ENCODE measurements at places on chromosomes 5 and 9. TPM values are rescaled to one million over a fixed set of nuclear protein-coding genes. Genes with fewer than 3 reads are reported as not detected.

DNA sequence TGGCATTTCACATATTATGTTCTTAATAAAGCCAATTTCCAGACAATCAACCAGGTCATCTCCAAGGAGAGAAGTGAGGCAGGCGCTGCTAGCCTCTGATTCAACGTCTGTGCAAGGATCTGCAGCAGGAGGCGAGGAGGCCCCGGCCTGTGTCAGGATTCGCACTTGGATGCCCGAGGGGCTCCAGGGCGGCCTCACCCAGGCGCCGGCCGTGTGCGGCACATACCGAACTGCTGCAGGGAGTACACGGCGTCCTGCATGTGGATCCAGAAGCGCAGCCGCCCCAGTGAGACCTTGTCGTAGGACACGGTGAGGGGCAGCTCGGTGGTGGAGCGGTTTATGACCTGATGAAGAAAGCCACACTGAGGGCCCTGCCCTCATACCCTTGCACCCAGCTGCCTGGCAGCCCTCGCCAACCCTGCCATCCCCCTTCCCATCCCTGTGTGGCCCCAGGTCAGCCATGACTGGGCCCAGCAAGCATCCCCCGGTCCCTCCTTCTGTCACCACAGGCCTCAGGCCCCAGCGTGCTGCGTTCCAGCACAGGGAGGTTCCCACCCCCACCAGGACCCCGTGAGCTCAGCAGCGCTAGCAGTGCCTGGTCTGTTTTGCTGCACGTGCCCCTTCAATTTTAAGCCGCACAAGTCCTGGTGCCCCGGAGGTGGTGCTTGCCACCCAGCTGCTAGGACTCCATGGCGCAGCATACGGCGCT is 9.9 kb downstream of the CLPTM1L start:
- no peak for DNase-seq
- H3K4me1 ChIP-seq: no peaks in the 10 kb centered on the region

DNA sequence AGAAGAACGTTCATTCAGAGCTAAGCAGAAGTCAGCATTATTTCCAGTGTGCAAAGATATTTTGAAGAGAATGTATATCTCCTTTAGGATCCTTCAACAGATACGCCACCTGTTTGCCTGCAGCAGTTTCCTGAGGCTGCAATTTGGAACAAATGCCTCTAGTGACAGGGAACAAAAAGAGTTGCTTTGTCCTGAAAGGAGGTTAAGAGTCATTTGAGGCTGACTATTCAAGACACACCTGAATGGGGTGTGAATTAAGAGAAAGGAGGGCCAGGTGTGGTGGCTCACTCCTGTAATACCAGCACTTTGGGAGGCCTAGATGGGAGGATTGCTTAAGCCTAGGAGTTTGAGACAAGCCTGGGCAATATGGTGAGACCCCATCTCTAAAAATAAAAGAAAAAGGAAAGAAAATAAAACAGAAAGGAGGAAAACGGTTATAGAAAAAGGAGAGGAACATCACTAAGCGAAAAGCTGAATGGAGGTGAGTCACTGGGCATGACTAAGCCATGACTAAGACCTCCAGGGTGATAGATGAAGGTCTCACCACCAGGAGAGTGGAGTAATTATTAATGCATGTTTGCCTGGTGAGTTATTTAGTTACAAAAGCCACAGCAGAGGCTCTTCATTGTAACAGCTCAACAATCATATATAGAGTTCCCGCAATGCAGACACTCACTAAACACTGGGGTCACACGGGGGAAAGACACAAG is 255.2 kb upstream of the TNC start:
- H3K4me1 ChIP-seq: no peaks in the 10 kb centered on the region
- no peak overlapping the region for H3K27ac ChIP-seq
- H3K4me3 ChIP-seq: no peak overlapping the region

DNA sequence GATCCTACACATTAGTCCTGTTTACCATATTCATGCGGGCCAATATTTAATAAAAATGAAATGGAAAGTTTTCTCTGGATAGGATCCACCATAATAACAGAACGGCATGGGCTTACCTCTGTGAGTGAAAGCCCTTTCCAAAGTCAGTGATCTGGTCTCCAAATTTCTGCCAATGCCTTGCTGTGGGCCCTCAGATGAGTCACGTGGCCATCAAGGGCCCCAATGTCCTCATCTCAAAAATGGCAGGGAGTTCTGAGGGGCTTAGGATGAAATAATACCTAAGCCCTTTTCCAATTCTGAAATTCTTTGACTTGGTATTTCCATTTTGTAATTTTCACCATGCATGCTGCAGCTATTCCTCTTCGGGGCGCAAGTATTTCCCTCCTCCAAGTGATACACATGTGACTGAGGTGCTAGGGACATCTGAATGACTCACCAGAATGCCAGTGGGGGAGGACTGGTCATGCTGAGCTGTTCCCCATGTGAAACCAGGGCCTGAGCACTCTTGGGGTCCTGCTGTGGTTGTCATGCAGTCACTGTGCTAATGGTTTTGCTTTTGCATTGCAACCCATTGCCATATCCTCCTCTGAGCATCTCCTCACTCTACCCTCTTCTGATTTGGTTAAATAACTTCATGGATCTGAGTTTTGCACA is 35.0 kb downstream of the ITK start:
- no peaks in the 10 kb centered on the region for H3K27me3 ChIP-seq
- no peak for DNase-seq
- peaks cover 44% of the 10 kb centered on the region for H3K4me1 ChIP-seq
- no peak overlapping the region for H3K4me3 ChIP-seq
- no peak overlapping the region for H3K27ac ChIP-seq
- H3K36me3 ChIP-seq: no peaks in the 10 kb centered on the region

DNA sequence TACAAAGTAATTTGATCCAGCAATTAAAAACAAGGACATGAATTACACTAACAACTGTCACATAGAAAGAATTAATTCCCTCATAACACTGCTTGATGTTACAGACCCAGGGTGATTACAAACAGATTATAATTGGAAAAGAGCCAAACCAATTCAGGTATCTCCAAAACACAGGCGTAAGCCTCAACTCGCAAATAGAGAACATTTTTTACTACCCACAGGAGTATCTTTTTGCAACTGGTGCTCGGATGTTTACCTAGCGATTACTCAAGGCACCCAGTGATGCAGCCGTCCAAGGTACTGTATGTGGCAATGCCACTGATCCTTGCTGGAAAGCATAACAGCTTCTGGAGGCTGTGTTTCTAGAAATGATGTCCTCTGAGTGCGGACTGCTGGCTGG is 386.1 kb upstream of the KIF2A start:
- no peaks in the 10 kb centered on the region for H3K27me3 ChIP-seq
- no peak overlapping the region for H3K4me3 ChIP-seq

DNA sequence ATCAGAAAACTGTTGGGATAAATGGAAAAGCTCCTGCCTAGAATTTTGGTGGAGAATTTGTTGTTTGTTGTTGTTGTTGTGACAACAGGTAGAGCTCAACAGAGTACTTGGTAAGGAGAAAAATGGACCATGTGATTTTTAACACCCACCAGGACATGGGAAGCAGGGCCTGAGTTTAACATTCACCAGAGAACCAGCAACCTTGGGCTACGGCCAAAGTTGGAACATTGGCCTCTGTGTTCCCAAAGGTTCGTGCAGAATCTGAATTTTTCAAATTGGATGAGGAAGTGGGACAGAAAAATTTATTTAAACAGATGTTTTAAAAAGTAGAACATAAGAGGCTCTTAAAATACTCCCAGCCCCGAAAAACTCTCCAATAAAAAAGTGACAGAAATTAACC is 127.0 kb downstream of the GNA14 start:
- no peaks in the 10 kb centered on the region for H3K36me3 ChIP-seq
- no peaks in the 10 kb centered on the region for H3K4me1 ChIP-seq
- no peak overlapping the region for H3K27ac ChIP-seq

Gene DMRT3
- not detected for polyA plus RNA-seq

Gene STPG3
- not detected for polyA plus RNA-seq

Gene DIRAS2
- not detected for polyA plus RNA-seq

DNA sequence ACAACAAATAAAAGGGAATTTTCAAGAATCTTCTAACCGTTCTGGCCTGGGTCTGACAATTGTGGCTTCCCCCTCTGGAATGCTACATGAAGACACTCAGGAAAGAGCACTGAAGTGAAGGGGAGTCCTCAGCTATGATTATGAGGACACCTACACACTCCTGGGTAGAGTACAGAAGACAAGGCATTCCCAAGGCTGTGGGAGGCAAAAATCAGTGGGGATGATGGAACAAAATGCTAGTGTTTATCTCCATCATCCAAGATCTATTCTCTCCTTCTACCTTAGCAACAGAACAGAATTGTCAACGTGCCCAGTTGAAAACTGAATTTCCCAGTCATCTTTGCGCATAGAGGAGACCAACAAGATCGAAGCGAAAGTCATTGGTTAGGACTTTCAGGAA is 130.1 kb upstream of the LARP1 start:
- H3K4me3 ChIP-seq: no peak overlapping the region
- no peaks in the 10 kb centered on the region for H3K36me3 ChIP-seq
- H3K27me3 ChIP-seq: no peaks in the 10 kb centered on the region
- H3K4me1 ChIP-seq: no peaks in the 10 kb centered on the region
- no peak overlapping the region for H3K27ac ChIP-seq

Gene LRRTM2
- 0.01 TPM for polyA plus RNA-seq

GRCh38 chr5:74576941-74577456 is 63.5 kb downstream of the ENC1 start:
- peak overlapping the region; percentile 67 for H3K27ac ChIP-seq
- H3K27me3 ChIP-seq: no peaks in the 10 kb centered on the region
- H3K36me3 ChIP-seq: no peaks in the 10 kb centered on the region

Gene SIT1
- 26.9 TPM for polyA plus RNA-seq

DNA sequence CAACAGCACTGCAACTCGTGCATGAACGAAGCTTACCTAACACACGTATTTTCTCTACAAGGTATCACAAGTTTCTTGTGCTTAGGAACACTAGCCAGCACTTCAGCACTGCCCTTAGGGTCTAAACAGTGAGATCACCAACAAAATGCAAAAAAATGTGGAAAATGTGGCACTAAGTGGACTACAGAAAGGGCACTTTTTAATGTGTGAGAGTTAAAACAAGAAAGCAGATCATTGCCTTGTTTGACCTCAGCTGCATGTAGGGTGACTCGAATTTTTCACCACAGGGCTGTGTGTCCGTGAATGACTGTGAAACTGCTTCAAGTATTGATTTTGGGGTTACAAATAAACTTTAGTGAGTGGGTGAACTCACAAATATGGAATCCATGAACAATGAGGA is 90.5 kb downstream of the MARCHF3 start:
- no peaks in the 10 kb centered on the region for H3K27me3 ChIP-seq
- H3K27ac ChIP-seq: no peak overlapping the region
- H3K4me3 ChIP-seq: no peak overlapping the region
- no peak for DNase-seq
- no peaks in the 10 kb centered on the region for H3K36me3 ChIP-seq

- H3K27ac ChIP-seq: peak overlapping the region; percentile 69
- no peaks in the 10 kb centered on the region for H3K36me3 ChIP-seq
- peaks cover 87% of the 10 kb centered on the region for H3K4me1 ChIP-seq
These were observed 17.5 kb downstream of the ADAM19 start for GRCh38 chr5:157558041-157558595.

Measured in B cell (primary cell).